Stimulated activated CD4-positive, alpha-beta T cell treated with anti-CD3 and anti-CD28 coated beads, TNF-alpha, amount 100 ng/mL, for 4 hours (primary cell): ENCODE measurements at places on chromosomes 6 and 20.

DNA sequence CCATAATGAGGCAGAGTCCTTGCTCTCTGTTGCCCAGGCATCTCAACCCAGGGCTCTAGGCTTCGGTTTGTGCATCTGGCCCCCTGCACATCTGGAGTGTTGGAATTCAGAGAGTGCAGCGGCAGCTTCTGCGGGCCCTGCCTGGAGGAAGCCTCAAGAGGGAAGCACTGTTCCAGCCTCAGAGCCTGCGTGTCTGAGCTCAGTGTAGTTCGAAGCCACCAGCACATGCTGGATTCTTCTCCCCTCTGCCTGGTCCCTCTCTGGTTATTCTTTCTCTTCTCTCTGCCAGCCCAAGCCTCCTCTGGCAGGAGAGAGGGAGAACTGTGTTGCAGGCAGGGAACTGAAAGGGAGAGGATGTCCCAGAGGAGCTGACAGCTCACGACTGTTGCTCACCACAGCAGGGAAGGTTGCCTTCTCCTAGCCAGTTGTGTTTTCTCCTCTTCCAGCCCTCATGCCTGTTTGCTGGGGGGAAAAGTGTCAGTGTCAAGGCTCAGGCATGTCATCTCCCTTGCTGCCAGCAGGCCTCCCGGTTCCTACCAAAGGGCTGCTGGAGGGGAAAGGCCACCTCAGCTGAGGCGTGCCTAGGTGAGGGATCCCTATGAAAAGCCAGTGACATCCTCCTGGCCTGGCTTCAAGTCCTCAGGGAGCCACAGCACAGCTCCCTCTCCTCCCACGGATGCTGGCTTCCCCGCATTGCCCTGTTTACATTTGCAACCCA is 126.0 kb upstream of the LRFN2 start:
- no peak for DNase-seq

GRCh38 chr6:153980171-153980570 is 58.9 kb upstream of the OPRM1 start:
- no peak for DNase-seq

DNA sequence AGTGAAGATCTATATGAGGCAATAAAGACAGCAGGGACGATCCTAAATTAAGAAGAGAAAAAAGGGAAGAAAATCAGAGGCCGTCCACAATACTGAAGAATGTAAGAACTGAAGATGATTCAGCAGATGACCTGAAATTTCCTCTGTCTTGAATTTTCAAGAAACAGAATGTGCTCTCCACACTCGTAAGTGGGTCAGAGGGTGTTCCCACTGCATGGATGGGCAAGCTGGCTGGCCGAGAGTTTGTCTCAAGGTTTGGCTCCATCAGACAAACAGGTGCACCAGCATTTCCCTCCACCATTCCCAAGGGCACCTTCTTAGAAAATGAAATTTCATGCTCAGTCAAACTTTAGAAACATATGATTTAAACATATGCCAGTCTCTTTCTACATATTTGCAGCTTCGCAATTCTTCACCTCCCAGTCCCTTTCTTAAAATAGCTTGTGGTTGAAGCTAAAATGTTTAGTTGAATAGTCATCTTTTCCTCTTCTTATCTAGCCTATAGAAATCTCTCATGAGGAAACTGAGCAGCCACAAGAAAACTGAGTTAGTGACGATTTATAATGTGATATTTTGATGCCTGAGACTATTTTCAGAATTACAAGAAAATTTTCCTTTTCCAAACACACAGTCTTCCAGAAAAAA is 576.4 kb downstream of the PRKN start:
- DNase-seq, result no peak

- no peak for DNase-seq
Observed at GRCh38 chr20:11905460-11906179, 12.1 kb upstream of the BTBD3 start.

DNA sequence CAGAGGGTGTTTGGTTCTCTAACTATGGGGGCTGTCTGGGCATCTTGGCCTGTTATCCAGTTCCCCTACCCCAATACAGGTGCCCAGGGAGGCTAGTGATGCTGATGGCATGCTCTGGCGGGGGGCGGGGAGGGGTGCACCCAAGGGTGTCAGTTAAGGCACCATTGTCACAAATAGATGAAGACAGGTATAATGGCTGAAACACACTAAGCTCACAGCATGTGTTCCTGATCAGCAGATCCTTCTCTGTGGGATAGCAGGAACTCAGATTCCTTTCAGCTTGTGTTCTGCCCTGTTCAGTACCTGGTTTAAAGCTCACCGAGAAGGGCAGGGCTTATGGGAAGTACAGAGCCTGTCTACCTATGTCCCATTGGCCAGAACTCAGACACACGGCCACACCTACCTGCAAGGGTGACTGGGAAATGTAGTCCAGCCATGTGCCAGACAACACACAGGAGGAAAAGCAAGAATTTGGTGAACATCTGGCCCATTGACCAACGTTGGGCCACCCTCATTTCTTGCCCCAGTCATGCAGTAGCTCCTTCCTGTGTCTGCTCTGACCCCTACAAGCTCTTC is 3.4 kb upstream of the RSPO4 start:
- DNase-seq, result no peak

DNA sequence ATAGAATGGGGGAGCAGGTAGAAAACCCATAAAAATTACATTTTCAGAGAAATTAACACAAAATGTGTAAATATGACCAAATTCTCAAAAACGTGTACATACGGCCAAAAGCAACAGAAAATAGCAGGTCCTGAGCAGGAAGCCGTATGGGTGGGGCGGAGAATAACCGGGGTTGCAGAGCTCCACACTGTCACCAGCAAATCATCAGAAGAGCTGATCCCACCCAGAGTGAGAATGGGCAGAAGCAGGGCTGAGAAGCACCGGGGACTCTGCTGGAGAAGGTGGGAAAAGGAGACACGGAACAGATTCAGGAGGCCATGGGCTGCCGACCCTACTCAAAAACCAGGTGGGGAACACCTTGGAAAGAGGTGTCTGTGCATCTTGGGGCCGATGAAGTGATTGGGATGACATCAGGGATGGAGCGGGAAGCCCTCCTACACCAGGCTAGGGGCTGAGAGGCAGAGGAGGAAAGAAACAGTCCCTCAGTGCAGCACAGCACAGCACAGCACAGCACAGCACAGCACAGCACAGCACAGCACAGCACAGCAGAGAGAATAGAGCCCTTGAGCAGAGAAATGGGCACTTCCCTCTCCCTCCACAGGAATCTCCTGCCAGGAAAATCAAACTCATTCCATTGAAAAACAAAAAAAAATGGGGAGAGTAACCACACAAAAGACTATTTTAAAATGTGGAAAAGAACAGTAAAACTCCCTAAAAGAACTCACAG is 22.3 kb downstream of the STX7 start:
- no peak for DNase-seq

DNA sequence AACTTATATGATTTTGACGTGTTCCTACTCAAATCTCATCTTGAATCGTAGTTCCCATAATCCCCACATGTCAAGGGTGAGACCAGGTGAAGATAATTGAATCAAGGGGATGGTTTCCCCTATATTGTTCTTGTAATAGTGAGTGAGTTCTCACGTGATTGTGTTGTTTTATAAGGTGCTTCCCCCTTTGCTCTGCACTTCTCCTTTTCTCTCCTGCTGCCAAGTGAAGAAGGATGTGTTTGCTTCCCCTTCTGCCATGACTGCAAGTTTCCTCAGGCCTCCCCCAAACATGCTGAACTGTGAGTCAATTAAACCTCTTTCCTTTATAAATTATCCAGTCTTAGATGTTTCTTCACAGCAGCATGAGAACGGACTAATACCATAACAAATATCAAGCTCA is 83.2 kb downstream of the MANEA start:
- DNase-seq, result no peak

DNA sequence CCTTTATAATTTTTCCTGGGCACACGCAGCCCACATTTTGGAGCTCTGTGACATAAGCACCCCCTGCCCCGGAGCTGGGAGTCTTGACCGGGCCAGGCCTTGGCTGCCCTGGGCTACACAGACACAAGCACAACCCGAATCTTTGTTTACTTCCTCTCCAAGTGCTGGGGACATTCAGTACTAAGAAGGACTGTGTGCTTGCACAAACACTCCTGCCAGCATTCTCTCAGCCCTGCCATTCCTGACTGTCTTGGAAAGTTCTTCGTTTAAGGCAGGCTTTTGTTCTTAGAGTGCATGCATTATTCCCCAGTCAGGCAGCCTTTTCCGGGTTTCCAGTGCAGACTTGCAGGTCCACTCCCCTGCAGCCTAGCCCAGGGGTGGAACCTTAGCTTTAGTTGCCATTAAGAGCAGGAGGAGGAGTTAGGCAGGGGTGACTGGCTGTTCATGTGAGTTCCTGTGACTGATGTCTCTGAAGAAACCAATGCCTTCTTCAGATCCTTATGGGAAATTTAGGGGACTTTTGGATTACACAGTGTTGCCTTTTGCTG is 28.6 kb downstream of the FOXO3 start:
- no peak for DNase-seq

- no peak for DNase-seq
Observed at GRCh38 chr6:143959927-143960326, 48.1 kb downstream of the PLAGL1 start.

- DNase-seq, result no peak
Observed at GRCh38 chr20:36311854-36312723, 6.0 kb downstream of the DLGAP4 start.

DNA sequence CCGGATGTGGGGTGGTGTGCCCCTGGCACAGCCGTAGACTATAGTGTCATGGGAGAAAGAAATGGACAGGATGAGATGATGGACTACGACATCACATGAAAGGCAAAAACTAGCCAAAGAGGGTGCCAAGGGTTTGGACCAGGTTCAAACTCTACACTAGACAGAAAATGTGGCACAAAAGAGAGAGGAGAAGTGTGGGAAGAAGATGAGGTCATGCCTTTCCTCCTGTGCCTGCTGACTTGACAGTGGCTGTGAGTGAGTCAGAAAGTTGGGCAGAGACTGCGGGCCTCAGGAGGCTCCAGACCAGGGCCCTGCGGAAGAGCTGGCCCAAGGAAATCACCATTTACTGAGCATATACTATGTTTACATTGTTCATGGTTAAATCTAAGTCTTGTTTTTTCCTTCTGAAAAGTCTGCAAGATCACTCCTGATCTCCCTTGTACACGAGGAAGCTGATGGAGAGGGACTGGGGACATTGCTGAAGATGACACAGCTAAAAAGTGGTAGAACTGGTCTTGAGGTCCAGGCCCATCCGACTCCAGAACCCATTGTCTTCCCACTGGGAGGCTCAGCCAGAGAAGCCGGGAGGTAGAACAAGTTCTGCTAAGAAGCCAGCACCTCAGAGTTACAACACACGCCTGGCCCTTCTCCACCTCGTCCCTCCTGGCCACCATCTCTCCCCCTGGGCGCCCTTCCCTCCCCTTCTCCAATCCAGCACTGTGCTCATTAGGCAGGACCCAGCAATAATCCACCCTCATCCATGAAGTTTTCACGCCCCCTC is 35.6 kb downstream of the CNKSR3 start:
- no peak for DNase-seq

- no peak for DNase-seq
Observed at GRCh38 chr20:51393571-51393970, 148.9 kb downstream of the NFATC2 start.

- DNase-seq, result no peak
Observed at GRCh38 chr6:22809370-22809769, 240.0 kb downstream of the HDGFL1 start.

DNA sequence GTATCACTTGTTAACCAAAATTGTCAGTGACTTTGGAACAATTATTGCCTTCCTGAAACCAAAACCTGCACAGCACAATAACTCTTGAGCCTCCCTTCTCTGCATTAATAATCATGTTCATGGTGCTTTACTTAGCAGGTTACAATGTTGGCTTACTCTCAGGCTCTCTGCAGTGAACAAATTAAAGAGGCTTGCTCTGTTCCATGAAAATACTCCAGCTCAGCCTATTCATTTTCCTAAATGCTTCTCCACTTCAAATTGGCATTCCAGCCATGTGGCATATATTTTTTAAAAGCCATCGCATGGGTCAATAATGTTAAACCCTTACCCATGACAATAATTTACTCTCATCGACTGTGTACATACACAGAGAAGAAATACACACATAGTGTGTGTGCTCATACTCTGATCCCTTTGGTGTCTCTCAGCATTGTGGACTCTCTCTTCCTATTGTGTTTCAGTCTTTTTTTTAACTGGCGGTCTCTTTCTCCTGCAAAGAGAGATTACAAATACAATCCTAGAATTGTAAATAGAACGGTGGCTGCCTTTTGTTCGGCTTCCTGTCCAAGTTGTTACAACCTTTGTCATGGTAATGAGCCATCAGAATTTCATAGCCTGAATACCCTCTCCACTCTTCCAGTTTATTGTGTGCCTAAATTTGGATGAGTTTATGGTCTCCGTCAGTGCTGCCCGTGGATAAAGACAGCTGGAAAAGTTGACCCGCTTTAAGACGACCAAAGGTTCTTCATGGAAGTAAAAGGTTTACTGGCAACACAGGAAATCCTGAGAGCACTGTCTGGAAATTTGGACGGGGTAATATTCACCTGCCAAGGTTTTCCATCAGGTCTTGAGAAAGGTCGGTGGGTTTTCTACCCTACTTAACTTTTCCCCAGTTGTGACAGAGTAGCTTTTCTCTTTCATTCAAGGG is 263.6 kb downstream of the CD83 start:
- no peak for DNase-seq

- no peak for DNase-seq
Observed at GRCh38 chr6:160036790-160037206, 67.9 kb downstream of the IGF2R start.

DNA sequence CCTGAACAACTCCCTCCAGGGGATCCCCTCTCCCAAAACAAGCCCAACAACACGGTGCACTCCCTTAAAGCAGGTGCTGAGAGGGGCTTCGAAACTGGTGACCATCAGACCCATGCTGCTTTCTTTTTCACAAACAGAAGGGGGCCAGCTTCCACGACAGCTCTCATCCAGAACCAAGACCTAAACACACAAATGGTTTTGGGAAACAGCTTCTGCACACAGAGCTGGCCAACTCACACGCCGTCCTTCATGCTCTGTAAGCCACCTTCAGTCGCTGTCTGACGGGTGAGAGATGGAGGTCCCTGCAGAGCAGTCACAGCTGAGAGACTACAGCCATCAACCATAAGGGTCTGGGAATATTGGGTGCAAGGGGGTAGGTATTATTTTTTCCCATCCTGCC is 76.3 kb downstream of the ZMYND8 start:
- no peak for DNase-seq

GRCh38 chr6:168116975-168117899 is 38.2 kb upstream of the FRMD1 start:
- DNase-seq, result no peak

- DNase-seq, result no peak
Observed at GRCh38 chr6:29131691-29132090, 23.8 kb downstream of the OR2J3 start.

DNA sequence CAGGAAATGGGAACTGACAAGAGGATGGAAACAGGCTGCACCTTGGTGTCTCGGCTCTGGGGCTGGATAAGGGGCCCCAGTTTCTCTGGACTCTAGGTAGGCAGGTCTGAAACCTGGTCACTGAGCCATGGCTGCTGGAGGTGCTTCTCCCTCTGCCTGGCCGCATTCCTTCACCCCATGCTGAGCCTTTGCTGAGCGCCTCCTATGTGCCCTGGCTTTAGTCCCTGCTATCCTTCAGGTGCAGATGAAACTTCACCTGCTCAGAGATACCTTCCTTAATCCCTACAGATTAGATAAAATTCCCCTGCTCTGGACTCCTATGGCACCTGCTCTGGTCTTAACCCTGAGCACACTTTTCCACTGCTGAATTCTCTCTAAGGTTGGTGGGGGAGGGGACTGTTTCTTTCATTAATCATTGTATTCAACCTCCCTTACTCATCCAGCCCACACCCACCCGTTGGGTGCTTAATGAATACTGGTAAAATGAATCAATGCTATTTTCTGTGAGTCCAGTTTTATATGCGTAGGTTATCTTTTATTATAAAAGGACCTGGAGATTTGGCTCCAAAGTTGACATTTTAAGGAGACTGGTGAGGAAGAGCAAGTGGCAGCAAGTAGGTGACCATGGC is 19.3 kb downstream of the MYLK4 start:
- DNase-seq, result no peak
